ENCODE measurements at places on chromosomes 6 and 20.

DNA sequence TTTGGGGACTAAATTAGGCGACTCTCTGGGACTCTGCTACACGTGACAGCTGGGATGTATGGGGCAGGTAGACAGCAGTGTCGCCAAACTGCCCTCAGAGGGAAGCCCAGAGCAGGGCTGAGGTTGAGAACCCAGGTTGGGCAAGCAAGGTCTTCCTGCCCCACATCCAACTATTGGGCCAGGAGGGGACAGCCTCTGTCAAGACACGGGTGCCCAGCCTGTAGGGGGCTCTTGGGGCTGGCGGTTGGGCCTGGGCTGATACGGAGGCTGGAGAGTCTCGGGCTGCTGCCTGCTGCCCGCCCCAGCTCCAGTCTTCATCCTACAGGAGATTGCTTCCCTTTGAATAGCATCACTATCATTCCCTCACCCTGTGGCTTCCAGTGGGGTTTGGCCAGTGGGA is 33.3 kb downstream of the CPNE5 start:
- DNase-seq = no peak

DNA sequence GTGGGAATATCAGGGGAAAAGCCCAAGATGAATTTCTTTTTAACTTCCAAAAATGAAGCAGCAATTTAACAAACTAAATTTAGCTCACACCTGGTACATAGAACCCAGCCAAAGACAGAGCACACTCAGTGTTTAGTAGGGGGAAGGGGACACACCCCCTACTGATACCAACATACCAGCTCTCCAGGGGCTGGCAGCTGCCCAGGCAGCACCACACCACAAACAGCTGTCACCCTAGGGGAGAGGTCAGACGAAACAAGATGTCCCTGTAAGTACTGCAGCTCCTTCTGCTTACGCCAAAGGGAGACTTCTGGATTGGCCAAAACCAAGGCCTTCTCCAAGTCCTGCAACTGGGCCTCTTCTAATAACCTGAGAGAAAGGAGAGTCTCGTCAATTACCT is 26.0 kb downstream of the MDN1 start:
- DNase-seq = no peak

- peak; percentile 54 for DNase-seq
Observed at GRCh38 chr20:33663161-33664084, 1.3 kb downstream of the C20orf144 start.

DNA sequence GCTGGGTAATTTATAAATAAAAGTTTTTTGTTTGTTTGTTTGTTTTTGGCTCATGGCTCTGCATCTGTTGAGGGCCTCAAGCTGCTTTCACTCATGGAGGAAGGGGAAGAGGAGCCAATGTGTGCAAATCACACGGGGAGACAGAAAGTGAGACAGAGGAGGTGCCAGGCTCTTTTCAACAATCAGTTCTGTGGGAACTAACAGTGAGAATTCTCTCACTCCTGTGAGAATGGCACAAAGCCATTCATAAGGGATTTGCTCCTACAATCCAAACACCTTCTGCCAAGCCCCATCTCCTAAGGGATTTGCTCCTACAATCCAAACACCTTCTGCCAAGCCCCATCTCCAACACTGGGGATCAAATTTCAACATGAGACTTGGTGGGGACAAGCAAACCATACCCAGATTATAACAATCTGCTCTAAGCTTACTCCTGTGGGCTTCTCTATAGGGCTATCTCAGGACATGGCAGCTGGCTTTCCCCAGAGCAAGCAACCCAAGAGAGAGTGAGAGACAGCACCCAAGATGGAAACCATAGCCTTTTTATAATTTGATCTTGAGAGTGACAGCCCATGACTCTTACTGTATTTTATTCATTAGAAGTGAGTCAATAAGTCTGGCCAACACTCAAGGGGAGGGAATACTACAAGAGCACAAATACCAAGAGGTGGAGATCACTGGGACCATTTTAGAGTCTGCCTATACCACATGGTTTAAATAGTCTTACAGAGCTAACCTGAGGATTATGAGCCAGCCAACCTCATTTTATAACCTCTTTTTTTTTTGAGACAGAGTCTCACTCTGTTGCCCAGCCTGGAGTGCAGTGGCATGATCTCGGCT is 22.8 kb upstream of the LRRC1 start:
- DNase-seq = no peak

DNA sequence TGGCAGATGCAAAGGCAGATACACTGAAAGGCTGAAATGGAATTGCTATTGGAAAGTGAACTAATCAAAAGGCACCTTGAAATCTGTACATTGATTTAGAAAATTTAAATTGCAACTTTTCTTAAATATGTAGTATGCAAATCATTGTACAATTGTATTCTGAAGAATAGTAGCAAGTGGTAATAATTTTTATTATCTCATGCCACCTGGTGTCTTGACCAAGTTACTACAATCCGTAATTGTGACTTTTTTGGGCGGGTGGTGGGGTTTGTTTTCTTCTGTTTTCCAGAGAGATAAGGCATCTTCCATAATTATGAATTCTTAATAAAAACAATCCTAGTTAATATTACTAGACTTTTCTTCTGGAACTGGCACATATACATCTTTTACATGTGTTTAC is 12.5 kb upstream of the BCKDHB start:
- no peak for DNase-seq
